ENCODE measurements at places on chromosomes 7 and 10. TPM values are rescaled to one million over a fixed set of nuclear protein-coding genes. Genes with fewer than 3 reads are reported as not detected.

DNA sequence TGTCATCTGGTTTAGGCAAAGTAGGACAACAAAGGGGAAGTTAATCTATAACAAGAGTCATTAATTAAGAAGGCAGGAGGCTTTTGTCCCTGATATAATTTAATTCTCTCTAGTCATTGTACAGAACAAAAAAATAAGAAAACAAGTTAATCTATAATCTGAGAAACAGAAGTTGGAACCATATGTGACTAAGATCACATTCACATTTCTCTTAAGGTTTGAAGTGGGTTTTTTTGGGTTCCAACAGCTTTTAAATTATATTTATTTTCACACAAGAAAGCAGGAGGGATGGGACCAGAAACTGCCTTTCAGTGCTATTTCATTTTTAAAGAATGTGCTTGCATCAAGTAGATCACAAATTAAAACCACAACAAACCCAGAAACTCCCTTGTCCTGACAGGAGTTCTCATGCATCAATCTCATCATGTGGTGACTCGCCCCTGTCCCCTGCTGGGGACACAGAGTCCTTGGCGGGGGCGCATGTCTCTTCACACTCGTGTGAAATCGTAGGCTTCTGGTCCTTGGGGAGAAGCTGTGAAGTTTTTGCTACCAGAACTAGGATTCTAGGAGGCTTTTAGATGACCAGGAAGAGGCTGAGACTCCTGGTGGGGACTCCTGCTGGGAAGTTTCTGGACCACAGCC, 10.1 kb upstream of the OPN4 start:
- peak; percentile 39 for ATAC-seq

The NEUROG3 gene
- total RNA-seq: 0.54 TPM

GRCh38 chr7:1264345-1265280, 31.9 kb downstream of the UNCX start:
- no peak for ATAC-seq

DNA sequence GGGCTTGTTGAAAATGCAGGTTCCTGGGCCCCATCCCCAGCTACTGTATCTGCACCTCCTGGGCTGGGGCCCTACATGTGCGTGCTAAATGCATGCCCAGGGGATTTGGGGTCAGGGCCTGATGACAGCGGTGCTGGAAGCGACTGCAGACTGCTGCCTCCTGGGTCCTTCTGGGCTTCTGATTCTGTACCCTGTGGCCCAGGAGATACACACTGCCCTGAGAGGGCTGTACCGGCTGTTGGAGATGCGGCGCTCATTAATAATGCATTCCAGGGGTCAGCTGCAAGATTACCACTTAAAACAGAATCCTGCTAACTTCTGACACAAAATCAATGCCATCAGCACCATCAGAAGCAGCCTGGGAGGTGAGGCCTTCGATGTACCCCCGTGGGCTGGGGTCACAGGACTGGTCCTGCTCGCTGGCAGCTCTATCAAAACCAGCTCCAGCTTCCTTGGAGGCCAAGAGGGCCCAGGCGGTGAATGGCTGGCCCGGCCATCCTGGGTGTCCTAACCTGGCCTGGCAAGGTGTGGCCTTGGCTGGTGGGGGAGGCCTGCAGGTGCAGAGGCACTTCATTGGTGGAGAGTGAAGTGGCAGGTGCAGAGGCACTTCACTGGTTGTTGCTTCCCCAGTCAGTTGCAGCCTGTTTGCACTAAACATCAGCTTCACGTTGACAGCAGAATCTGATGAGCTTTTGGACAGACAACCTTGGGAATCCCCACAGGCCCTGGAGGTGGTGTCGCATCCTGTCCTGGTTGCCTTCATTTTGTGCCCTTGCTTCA, 79.2 kb downstream of the GLRX3 start:
- ATAC-seq: no peak

The SCART1 gene
- 0.27 TPM for total RNA-seq

- no peak for ATAC-seq
These were observed 27.6 kb downstream of the SORBS1 start for GRCh38 chr10:95533590-95533989.

DNA sequence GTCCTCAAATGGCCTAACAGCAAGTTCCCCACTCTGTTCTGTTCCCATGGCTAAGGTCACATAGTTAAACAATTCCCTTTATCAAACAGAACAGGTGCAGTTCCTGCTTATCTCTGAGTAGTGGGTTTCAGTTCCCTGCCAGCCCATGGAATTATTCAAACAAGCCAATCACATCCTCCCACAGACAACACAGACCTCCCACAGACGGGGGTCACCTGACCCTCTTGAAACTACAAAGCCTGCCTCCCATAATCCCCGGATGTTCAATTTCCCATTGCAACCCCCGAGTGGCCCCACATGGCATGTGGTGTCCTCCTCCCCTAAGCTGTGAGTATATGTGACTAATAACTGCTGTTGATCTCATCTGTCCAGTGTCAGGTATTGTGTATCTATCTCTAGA, 64.1 kb downstream of the TMEM168 start:
- no peak for ATAC-seq

The KLF14 gene
- total RNA-seq: not detected

- ATAC-seq: no peak
These were observed 17.5 kb downstream of the PRF1 start for GRCh38 chr10:70584909-70585544.

The SIRT1 gene
- total RNA-seq: 33.3 TPM

DNA sequence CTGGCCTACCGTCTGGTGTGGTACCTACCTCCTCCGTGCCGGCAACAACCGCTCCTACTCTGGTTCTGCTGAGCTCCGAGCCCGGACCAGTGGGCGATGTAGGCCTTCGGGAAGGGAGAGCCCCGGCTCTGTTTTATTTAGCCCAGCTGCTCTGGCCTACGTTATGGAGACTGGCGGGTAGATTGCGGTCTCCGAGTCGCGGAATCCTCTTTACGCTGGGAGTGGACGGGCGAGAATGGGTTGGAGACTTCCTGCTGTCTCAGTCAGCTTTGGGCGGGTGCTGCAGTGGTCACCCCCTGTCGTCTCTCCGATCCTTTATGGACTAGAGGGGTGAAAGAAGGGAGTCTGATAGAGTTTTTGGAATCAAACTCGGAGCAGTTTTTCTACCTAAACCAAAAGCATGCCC, 406 bp downstream of the CBLL1 start:
- ATAC-seq: peak; percentile 40

The HSPA12A gene
- total RNA-seq: 17.3 TPM

The CDK1 gene
- total RNA-seq: 6.9 TPM

DNA sequence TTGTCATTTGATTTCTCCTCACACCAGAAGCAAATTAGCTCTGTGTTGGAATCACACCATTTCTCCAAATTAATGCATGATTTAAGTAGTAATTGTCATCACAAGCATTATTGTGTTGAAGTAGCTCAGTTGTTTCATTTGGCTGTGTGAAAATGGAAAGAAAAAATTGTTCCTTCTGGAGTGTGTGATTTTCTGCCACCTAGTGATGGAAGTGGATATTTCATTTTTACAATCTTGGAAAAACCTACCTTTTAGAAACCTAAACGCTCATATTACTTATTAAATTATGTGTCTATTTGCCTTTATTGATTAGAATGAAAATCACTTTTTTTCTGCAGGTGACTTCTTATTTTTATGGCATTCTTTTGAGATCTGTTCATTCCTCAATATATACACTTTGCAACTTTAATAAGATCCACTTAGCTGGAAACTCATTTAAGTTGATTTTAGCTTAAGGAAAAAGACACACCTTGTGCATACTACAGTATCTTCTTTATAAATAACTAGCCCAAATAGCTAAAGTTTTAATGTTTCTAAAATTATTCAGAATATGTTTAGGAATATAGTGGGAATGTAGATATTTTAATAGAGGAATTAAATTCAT, 50.0 kb downstream of the SRI start:
- ATAC-seq: no peak

DNA sequence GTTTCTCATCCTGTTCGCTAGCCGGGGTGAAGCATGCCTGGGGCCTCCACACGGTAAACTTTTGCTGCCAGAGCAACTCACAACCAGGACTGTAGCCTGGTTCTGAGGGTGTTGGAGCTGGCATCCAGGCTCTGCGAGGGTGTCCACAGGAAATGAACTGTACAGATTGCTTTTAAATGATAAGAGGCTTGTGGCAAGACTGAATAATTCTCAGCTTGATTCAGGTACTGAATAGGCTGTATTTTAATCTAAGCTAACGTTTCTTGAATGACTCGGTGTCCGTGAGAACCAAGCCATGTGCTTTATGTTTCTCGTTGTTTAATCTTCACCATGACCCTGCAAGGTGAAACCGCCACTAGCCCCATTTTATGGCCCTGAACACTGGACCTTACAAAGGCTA, 49.3 kb downstream of the EEPD1 start:
- peak; percentile 30 for ATAC-seq

GRCh38 chr10:97072851-97073665, 112.7 kb downstream of the SLIT1 start:
- ATAC-seq: peak; percentile 79

DNA sequence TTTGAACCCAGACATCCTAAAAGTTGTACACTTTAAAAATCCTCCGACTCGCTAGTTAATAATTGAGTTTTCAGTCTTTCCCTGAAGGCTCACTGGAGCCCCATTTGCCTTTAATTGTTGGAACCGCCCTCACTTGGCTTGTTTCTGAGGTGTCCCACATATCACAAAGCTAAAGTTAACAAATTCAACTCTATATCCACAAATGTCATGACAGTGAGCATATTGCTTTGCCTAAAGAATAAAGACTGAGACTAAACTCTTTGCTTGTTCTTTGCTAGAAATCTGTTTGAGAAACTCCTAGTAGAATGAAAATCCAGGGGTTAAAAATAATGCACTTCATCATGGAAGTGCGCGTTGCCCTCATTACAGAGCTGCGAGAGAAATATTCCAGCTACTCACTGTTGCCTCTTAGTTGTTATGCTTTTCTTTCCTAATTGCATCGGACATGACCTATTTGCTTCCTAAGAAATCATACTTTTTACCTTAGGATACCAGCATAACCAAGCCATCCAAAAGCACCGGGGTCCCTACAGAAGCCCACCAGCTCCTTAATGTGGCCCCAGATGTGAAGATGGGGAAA, 752 bp downstream of the THSD7A start:
- ATAC-seq: peak; percentile 39

DNA sequence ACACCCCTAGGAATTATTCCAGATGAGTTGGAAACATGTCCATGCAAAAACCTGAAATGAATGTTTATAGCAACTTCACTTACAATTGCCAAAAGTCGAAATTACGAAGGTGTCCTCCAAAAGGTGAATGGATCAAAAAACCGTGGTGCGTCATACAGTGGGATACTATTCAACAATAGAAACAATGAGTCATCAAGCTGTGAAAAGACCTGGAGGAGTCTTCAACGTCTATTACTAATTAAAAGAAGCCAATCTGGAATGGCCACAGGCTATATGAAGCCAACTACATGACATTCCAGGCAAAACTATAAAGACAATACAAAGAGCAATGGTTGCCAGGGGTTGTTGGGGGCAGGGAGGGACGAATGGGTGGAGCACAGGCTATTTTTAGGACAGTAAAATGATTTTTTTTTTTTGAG, 12.6 kb upstream of the PPP2R2D start:
- no peak for ATAC-seq

The CLRN3 gene
- not detected for total RNA-seq

The INMT gene
- 212 TPM for total RNA-seq

The RARRES2 gene
- 156 TPM for total RNA-seq

DNA sequence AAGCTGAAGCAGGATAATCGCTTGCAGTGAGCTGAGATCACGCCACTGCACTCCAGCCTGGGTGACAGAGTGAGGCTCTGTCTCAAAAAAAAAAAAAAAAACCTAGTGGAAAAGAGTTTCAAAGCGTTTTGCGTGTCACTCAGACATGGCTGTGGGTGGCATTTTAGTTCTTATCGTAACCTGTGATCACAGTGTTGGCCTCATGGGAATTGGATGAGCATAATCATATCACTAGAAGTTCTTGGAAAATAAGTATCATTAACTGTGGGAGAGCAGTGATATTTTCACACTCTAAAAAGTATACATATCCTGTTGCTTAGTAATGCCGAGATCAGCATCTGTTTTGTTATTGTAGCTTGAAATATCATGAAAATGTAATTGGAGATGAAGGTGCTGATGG, 92.6 kb downstream of the CREM start:
- no peak for ATAC-seq

The SLC26A3 gene
- total RNA-seq: 10.3 TPM

The FERD3L gene
- not detected for total RNA-seq

- peak; percentile 57 for ATAC-seq
These were observed 46.5 kb downstream of the AMPH start for GRCh38 chr7:38584443-38585210.

DNA sequence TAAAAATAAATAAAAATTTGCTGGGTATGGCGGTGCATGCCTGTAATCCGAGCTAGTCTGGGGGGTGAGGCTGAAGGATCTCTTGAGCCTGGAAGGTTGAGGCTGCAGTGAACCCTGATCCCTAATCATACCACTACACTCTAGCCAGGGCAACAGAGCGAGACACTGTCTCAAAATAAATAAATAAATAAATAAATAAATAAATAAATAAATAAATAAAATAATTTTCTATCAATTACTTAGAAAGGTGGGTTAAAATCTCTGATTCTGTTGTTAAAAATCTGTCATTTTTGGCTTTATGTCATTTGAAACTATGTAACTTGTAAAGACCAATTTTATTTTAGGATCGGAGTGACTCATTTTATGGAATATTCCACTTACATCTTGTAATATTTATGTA, 958.6 kb downstream of the NXPH1 start:
- no peak for ATAC-seq

The ZCWPW1 gene
- 4.9 TPM for total RNA-seq

The DOCK4 gene
- total RNA-seq: 14.0 TPM

GRCh38 chr10:36780158-36780557, 345.2 kb upstream of the ANKRD30A start:
- ATAC-seq: no peak

- no peak for ATAC-seq
These were observed 28.7 kb upstream of the ARHGAP22 start for GRCh38 chr10:48633381-48634197.

GRCh38 chr7:155893176-155893575, 80.9 kb upstream of the SHH start:
- no peak for ATAC-seq

- ATAC-seq: no peak
These were observed 57.1 kb downstream of the RELN start for GRCh38 chr7:103932389-103932788.

The CYP3A4 gene
- not detected for total RNA-seq

DNA sequence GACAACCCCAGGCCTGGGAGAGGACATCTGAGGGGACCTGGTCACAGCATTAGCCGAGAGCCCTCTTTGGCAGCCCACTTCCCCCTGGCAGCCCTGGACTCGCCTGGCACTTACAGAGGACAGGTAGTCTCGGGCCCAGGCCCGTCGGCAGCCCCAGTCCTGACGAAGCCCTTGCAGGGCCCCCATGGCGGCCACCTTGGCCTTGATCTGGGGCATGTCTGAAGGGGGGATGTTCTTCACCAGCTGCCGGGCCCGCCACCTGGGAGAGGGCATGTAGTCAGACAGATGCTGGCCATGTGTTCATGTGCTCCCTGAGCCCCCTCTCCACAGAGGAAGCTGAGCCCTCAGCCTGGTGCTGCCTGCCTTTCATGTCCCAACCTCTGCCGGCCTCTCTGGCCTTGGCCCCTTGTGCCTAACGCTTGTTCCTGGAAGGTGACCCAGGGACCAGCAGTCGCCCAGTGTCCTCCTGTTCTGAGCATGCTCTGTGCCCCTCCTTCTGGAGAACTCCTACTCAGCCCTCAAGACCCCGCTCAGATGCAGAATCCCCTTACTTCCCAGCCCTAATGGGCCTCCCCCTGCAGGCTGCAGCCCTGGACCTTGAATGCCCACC, 13.9 kb downstream of the MYO1G start:
- ATAC-seq: no peak

All from gastroesophageal sphincter (tissue), 4 donors.